ENCODE measurements at places on chromosomes 13 and 19.
A peak's percentile ranks its signal among the peaks of the same experiment; 100 is the strongest.

GRCh38 chr13:107208889-107209288 lies 641.0 kb upstream of the ARGLU1 start:
- DNase-seq, result no peak

DNA sequence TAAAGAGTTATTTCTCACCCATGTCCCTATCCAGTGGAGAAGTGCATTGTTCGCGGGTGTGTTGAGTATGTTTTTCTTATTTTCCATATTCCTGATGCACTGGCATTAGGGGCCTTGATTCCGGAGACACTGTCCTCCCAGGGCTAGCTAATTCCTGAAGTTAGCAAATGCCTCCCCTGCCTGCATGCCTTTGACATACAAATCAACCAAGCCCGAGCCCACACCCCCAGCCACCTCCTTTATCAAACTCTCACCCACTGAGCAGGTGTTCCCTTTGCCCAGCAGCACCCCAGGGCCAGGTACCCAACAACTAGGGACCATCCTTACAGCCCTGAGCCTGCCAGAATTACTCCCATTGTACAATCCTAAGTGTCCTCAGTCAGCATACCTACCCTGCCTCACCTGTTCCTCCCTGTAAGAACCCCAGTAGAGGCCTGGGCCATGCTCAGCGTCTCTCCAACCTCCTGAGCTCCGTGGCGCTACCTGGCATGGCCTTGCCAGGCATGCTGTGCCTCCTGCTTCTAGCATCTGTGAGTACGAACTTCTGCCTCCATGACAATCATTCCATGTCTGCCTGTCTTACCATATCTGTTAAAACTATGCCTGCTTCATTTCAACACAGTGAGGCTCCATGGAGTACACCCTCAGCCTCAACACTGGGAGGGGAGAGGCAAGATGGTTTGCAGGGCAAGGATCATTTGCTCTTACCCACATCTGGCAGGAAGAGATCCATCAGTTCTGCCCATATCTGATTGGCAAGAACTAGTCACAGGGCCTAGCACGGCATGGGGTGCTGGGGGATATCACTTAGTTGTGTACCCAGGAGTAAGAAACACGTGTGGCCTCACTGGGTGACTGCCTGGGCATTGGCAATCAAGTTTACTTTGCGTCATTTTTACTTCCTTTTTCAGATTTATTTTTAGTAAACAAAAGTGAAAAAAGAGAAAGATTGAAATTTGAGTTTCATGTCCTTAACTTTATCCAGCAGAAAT lies 203.9 kb downstream of the SHISA2 start:
- DNase-seq, result no peak

GRCh38 chr13:95793018-95793555 lies 116.1 kb downstream of the DNAJC3 start:
- no peak for DNase-seq

DNA sequence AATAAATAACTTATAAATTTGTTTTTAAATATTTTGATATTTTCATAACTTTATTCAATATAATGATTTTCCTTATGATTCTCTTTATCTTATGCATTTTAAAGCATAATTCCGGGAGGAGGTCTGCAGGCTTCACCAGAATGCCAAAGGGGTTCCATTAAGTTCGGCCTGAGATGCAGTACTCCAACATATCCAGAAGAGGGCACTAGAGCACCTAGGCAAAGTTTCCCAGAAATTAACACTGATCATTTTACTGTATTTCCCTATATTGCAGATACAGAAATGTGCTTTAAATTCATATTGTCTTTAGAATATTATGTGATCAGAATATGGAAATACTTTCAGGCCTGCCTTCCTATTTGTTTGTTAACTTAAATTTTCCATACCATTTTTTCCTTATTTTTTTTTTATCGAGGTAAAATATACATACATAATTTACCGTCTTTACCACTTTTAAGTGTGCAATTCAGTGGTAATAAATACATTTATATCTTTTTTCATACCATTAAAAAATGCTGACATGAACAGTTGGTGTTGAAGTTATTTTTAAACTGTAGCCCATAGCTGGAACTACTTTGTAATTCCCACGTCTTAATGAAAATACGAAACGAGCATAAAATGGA lies 58.9 kb upstream of the TM9SF2 start:
- DNase-seq, result peak; percentile 49

GRCh38 chr19:40561947-40562346 lies 14.7 kb upstream of the SHKBP1 start:
- no peak for DNase-seq

DNA sequence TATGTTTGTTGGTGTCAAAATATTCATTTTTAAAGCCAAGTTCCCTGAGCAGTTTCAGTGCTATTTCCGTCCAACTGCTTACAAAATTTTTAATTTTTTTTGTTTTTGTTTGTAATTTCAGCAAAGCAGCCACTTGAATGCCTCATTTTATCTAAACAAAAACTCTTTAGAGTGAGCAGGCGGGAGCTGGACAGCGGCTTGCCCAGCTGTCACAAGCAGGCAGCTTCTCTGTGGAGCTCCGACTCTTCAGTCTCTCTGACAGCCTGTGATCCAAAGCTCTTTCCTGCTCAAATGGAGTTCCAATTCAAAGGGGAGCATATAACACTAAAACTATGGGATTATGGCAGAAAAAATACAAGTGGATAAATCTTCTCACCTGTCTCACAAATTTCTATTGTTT lies 618.3 kb upstream of the PCDH20 start:
- DNase-seq, result no peak

GRCh38 chr19:42693760-42694350 lies 46.4 kb downstream of the PSG3 start:
- DNase-seq, result peak; percentile 0

All from stimulated activated CD4-positive, alpha-beta T cell treated with anti-CD3 and anti-CD28 coated beads, Interleukin-2, amount 100 ng/mL, for 48 hours (primary cell).